WTC11 (cell line): ENCODE measurements at places on chromosomes 11 and 22. TPM values are rescaled to one million over a fixed set of nuclear protein-coding genes. Genes with fewer than 3 reads are reported as not detected.

The HEPHL1 gene
- 0.07 to 0.13 TPM (median 0.07 TPM) in 3 replicates for total RNA-seq

DNA sequence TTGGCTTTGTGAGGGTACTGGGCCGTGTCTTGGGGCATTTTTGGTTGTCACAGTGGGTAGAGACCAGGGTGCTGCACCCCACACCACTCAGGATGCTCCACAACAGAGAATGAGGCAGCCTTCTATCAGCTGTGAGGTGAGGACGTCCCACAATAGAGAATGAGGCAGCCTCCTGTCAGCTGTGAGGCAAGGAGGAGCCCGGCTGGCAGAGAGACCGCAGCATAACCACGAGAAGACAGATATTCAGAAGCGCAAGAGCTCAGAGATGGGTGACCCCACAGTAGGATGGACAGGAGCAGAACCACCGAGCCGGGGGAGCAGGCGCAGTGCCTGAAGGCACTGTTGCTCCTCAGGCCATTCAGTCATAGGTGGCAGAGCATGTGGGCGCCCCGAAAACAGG is 47.6 kb downstream of the AP2A2 start:
- no peak for DNase-seq

The CSNK2A3 gene
- 0.96 to 1.4 TPM (median 1.1 TPM) in 3 replicates for total RNA-seq

The MAJIN gene
- not detected in 3 replicates for total RNA-seq

GRCh38 chr22:41782316-41782715 is 18.2 kb upstream of the CCDC134 start:
- no peak for DNase-seq

DNA sequence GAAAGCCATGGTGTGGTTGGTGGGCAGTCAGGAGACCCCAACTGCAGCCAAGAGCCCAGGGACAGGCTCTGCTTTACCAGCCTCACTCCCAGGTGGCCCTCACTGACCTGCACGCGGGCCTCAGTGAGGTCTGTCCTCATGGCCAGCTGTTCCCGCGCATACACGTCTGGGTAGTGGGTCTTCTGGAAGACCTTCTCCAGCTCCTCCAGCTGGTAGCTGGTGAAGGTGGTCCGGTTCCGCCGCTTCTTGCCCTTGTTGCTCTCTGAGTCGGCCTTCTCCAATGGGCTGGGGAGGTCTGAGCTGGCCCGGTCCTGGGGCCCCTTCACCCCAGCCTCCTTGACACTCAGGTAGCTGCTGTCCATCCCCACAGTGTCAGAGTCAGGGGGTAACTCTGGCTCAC is 34.7 kb downstream of the ALX4 start:
- DNase-seq = no peak
